ENCODE measurements at places on chromosomes 7 and 10.

DNA sequence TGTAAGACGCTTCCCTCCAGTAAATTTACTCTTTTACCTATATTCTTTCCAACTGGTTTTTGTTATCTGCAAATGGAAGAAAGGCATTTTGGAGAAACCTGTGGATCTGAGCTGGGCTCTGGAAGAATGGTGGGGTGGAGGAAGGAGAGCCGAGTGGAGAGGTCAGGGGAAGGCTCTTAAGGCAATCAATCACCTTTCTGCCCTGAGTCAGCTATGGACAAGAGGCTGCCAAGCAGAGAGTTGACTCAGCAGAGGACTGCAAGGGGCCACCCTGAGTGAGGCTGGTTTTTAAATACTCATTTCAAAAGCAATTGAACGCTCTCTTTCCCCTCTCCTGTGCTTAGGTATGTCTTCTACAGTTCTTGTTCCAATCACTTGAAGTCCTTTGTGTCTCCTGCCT, 81.8 kb downstream of the SPAG6 start:
- DNase-seq = no peak

DNA sequence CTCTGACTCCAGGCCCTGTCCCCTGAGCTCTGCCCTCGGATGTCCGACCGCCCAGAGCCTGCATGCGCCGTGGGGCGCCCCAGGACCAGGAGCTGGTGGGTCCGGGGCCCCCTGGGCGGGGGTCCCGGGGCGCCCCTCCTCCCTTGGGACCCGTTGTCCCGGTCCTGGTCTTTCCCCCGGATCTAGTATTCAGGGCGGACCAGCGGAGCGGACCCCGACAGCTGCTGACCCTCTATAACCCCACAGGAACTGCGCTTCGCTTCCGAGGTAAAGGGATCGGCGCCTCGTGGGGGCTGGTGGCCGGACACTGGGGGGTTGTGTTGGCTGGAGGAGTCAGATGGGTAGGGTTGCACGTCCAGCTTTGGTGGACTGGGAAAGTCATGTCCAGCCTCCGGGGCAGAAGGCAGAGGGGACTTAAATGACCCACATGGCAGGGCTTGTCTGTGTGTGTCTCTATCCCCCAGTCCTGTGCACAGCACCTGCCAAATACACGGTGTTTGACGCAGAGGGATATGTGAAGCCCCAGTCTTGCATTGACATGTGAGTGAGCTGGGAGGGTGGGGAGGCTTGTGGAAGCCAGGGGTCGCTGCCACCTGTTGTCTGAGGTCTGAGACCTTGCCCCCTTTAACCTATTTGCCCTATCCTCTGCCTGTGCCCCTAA, 520 bp downstream of the MOSPD3 start:
- DNase-seq = no peak

DNA sequence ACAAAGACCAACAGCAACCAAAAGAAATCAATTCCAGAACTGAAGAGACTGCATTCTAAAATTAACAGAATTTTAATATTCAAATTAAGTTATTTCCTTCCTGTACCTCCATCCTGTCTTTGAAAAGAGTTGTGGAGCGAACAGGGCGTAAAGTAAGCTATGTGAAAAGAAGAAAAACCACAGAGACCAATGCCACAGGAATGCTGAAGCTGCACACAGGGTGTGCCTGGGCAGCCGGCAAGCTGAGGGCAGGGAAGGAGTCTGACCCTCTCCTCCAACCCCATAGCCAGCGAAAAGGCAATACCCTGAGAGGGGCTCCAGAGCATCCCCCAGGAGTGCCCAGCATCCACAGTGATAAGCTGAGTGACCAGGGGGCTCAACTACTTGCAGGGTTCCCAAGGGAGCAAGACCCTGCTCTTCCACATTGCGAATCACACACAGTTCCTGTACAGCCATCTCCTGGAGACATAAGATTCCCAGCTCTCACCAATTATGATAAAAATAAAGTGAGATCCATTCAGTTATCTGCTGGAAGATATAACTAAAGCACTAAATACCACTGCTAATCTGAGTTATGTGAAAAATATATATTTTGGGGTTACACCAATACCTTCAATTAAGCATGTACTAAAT, 93.8 kb downstream of the PARD3 start:
- no peak for DNase-seq

GRCh38 chr10:90890347-90890746, 18.6 kb downstream of the RPP30 start:
- DNase-seq = no peak

- peak; percentile 35 for DNase-seq
Measured at GRCh38 chr10:43038783-43039623, 37.9 kb upstream of the RET start.

DNA sequence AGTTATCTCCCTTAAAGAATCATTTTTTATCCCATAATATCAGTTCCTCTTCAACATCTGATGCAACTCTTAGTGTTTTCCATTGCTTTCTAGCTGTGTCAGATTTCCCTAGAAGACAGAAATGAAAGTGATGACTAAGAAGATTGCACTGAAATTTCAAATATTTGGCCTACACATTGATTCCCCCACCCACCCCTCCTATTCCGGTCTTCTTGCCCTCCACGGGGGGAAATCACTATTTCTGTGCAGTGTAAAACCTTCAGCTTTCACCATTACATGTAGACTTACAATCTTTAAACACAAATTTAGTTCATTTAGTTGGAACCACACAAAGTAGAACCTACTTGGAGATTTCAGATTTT, 63.7 kb upstream of the IL6 start:
- no peak for DNase-seq

DNA sequence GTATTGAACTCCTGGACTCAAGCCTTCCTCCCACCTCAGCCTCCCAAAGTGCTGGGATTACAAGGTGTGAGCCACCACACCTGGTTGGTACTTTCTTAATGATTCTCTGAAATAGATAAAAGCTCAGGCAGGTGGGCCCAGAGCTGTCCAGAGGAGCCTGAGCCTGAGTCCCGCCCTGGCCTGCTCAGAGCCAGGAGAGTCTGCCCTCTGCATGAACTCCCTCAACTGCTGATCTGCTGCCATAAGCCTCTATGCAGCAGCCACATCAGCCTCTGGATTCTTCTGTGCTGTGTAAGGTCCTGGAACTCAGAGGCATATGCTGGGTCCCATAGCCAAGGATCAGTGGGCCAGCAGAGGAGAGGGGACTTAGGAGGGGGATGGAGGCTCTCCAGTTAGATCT, 23.1 kb upstream of the DDIT4 start:
- no peak for DNase-seq

- DNase-seq = no peak
Measured at GRCh38 chr7:68423356-68423755, 1174.9 kb upstream of the AUTS2 start.

DNA sequence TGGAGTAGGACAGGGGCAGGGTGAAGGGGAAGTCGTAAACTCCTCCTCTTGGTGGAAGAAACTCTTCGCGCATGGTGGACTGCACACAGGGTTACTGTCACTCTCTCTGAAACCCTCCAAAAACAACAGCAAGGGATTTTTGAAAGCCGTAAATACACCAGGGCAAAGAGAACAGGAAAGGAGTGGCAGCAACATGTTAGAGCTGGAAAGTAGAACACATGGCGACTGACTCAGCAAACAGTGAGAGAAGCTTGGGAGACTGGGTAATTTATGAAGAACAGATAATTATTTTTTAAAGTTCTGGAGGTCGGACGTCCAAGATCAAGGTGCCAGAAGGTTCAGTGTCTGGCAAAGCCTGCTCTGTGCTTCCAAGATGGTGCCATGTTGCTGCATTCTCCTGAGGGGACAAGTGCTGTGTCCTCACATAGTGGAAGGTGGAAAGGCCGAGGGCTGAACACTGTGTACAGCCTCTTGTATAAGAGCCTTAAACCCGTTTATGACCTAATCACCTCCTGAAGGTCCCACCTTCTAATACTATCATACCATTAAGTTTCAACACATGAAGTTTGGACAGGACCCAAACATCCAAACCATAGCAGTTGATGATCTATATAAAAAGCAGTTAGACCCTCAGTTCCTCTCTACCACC, 22.5 kb upstream of the C10orf53 start:
- no peak for DNase-seq

GRCh38 chr10:1153805-1154351, 97.7 kb downstream of the WDR37 start:
- peak; percentile 40 for DNase-seq

DNA sequence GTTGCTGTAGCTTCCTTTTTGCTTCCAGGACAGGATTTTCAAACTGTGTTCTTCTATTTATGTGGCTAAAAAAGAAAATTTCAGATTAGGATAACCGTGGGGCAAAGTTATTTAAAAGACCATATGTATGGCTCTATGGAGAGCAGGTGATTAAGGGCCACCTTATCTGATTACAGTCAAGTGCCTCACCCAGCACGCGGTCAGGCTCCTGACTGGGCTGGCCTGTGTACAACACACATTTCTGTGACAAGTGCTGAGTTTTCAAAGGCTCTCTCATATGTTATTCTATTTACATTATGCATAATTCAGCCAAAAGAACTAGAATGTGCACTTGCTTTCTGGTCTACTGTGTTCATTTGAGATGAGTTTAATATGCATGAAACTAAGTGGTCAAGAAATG, 547.4 kb downstream of the PHTF2 start:
- no peak for DNase-seq

GRCh38 chr7:155297517-155298287, at the start of gene INSIG1:
Gene INSIG1 (plus strand): TSS chr7:155297878. CDS start chr7:155298286, 408 bp downstream.
- peak; percentile 97 for DNase-seq

DNA sequence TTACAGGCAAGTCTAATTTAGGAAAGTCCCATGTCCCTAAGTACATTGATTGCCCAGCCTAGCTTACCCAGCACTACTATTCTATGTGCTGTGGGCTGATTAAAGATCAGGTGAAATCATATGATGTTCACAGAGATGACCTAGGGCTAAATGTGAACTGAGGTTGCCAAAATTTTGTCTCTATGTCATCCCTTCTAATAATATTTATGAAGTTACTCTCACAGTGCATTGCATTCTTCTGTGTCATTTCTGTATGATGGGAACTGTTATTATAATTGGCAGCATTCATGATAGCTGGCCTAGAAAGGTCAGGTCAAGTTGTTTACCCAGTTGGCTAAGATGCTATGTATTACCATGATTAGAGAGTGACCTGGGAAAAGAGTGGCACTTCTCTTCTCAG, 2.8 kb upstream of the PDK4 start:
- no peak for DNase-seq

GRCh38 chr7:25579778-25580075, 351.4 kb upstream of the NPVF start:
- no peak for DNase-seq

DNA sequence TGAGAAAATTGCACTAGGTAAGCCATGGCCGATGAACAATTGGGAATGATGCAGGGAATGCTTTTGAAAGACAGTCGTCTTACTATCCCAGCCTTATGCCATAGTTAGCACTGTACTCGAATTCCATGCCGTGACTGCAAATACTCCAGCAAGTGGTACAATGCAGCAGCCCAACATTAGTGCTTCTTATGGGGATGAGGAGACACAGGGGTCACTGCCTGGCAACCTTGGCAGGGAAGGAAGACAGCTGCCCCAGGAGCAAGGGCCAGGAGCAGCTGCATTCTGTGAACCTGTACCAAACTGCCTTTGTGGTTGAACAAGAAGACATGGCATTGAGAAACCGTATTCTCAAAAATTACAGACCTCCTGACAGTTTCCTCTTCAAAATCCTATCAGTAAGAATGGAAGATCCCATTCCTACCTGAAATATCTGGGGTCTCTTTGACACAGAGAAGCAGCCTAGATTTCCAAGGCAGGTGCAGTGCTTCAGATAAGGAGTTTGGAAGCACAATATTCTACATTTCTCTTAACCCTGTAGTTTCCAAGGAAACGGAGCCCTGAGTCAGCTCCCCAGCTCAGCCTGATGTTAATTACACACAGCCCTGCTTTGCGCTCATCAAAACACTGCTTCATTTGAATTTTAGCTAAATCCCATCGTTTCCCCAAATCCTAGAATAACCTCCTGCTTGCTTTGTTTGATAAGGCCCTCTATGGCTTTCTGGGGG, 49.0 kb upstream of the FRMD4A start:
- no peak for DNase-seq

DNA sequence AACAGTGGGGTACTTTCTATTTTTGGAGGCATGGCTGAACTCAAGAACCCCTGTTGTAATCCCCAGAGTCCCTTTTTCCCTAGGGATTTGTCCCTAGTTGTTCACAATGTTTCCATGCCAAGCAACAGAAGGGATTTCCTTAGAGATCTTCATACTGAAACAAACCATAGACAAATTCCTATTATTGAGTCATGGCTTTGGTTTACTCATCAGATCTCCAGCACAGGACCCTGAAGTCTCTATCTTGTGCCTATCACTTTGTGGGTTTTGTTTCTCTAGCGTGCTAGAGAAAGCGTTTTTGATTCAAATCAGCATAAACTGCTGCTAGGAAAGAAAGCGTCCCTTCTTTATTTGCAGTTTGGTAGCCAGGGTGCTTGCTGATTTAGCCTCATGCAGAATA, 165.0 kb downstream of the BAMBI start:
- DNase-seq = no peak

- DNase-seq = no peak
Measured at GRCh38 chr10:70500812-70501301, 22.3 kb downstream of the PALD1 start.
